ENCODE measurements at places on chromosomes 5 and 9. TPM values are rescaled to one million over a fixed set of nuclear protein-coding genes. Genes with fewer than 3 reads are reported as not detected.
A peak's percentile ranks its signal among the peaks of the same experiment; 100 is the strongest.

- no peaks in the 10 kb centered on the region for H3K36me3 ChIP-seq
- peaks cover 18% of the 10 kb centered on the region for H3K4me1 ChIP-seq
- H3K27me3 ChIP-seq, result no peaks in the 10 kb centered on the region
- peak; percentile 15 for DNase-seq
- H3K27ac ChIP-seq, result peak overlapping the region; percentile 72
Measured at GRCh38 chr5:139670369-139671095, 22.4 kb downstream of the CXXC5 start.

- peaks cover 7% of the 10 kb centered on the region for H3K27me3 ChIP-seq
- DNase-seq, result no peak
- no peaks in the 10 kb centered on the region for H3K36me3 ChIP-seq
- H3K27ac ChIP-seq, result no peak overlapping the region
Measured at GRCh38 chr9:109815366-109815947, 35.5 kb downstream of the PALM2AKAP2 start.

DNA sequence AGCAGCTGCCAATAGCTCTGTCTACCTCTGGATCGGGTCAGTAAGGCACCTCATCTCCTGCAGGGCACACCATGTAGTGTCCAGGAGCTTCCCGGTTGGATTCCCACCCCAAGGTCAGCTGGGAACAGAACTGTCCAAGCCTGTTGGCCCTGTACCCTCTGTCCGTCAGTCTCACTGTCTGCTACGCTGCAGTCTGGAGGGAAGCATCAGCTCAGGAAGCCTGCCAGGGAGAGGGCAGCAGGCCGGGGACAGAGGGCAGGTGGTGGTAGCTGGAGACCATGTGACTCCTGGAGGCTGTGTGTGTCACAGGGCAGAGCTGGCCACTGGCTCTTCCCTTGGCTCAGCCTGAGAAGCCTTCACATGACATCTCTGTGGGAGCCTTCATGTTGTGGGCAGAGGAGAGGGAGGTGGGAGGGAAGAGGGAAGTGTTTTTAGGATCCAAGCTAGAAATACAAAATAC, 134.5 kb downstream of the SEC61B start:
- no peak overlapping the region for H3K27ac ChIP-seq
- H3K36me3 ChIP-seq, result no peaks in the 10 kb centered on the region
- H3K4me3 ChIP-seq, result no peak overlapping the region
- no peak for DNase-seq
- H3K4me1 ChIP-seq, result no peaks in the 10 kb centered on the region

- H3K36me3 ChIP-seq, result peaks cover 28% of the 10 kb centered on the region
- H3K27ac ChIP-seq, result no peak overlapping the region
- no peak for DNase-seq
- H3K4me1 ChIP-seq, result peaks cover 3% of the 10 kb centered on the region
- H3K4me3 ChIP-seq, result no peak overlapping the region
- H3K27me3 ChIP-seq, result no peaks in the 10 kb centered on the region
Measured at GRCh38 chr5:119118000-119118399, 47.1 kb downstream of the DMXL1 start.

DNA sequence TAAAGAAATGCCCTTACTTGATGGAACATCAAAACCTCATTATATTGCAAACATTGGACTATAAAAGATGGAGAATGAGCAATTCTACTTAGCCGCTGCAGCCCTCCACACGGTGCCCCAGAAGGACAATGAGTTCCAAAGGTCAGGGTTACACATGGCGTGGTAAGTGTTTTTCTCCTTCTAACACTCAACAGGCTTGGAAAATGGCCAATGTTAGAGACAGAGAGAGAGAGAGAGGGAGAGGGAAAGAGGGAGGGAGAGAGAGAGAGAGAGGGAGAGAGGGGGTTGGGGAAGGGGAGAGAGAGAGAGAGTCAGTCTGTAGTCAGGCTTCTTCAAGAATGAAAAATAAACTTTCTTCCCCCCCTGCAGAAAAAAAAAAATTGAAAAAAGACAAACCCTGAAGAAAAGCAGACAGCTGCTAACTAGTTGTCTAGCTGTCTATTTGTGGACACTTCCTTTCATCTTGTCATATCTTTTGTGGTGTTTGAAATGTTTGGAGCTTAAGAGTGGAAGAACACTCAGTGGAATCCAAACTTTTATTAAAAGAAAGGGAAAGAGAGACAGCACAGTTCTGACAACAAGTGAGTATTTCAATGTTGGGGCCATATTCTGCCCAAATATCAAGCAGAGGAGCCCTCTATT, 324.8 kb downstream of the TMEM38B start:
- no peaks in the 10 kb centered on the region for H3K4me1 ChIP-seq
- no peak overlapping the region for H3K27ac ChIP-seq
- no peaks in the 10 kb centered on the region for H3K27me3 ChIP-seq
- H3K36me3 ChIP-seq, result no peaks in the 10 kb centered on the region
- no peak for DNase-seq

CSF1R gene
- 1.5 TPM for total RNA-seq

NDOR1 gene
- 35.0 TPM for total RNA-seq

CCDC152 gene
- total RNA-seq, result 9.6 TPM

DBH gene
- not detected for total RNA-seq

NUDCD2 gene
- total RNA-seq, result 27.8 TPM

Data from naive thymus-derived CD8-positive, alpha-beta T cell (primary cell).